Osteocyte (in vitro differentiated cells): ENCODE measurements at places on chromosomes 7 and 10.

DNA sequence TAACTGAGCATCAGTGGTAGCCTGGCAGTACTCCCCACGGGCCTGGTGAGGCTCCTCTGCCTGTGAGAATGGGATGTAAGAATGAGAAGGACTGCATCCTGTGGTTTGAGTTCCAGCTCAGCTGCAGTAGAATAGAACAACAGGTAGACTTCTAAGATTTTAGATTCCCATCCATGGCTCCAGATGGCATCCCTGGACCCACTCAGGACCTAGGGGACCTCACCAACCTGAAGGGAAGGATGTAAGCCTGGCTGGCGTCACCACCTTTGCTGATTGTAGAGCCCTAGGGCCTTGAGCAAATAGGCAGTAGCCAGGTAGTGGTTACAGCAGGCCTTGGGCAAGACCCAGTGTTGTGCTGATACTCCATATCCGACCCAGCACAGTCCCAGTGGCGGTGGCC is 9.6 kb upstream of the AOC1 start:
- peak; percentile 57 for DNase-seq

DNA sequence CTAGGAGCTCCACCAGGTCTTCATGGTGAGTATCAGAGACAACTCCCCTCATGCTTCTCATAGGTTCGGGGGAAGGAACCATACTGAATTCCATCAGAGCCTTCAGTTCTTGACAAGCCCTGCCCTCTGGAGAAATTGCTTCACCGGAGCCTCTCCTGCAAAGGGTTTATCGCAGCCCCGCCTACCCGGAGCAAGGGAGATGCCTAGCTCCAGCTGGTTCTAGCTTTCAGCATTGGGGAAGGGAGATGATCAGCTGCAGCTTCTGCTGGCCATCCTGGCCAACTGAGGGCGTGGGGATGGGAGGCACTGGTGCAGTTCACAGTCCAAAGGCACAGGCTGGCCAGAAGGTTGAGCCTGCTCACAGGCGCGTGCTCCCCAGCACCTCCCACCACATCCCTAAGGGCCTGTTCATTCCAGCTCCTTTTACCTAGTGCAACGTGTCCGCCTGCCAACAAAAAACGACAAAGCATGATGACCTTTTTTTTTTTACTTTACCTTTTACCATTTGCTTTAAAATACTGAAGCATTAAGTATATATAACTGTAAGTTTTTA is 31.2 kb downstream of the LANCL2 start:
- no peak for DNase-seq

DNA sequence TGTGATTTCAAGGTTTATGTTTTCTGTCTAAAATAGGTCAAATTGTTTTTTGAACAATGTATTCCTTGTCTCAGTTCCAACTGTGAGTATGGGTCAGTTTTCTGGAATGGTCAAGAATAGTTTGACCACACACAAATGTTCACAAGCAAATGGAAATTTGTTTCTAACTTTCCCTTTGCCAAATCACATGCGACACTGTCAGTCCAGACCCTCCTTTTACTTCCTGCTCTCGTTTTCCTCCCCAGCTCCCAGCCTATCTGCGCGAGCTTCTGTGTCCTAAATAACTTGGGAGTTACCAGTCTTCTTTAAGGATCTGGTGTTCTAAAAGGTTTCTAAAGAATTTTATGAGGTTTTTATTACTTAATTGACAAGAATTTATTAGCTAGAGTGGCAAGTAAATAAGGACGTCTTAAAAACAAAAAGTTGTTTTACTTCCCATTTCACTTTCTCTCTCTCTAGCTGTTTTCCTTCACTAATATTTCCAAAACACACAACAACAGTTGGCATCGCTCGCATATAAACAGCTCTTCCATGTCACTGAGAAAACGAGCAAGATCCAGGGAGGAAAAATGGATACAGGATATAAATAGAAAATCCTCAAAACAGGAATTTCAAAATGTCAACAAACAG is 266.1 kb upstream of the KLF6 start:
- no peak for DNase-seq

GRCh38 chr10:120606051-120606764 is 149.2 kb downstream of the PLPP4 start:
- no peak for DNase-seq

DNA sequence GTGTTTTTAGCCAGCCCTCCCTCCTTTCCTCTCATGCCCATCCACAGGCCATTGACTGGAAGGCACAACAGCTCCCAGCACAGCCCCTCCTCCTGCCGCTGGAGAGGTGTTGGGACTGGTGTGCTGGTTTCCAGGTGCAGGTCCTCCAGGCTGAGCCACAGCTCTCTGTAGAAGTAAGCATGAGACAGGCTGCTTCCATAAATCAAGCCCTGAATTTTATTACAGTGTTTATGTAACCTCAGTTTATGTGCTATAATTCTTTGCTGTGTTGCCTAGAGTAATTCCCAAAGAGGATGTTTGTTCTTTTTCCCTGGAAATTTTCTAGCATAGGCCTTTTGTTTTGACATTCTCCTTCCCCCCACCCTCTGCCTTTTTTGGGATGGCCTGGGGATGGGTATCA is 445.8 kb downstream of the AUTS2 start:
- DNase-seq, result no peak

GRCh38 chr10:120975072-120975867 is 124.1 kb downstream of the WDR11 start:
- DNase-seq, result no peak

- peak; percentile 17 for DNase-seq
Measured at GRCh38 chr7:4999369-4999950, 40.5 kb upstream of the MMD2 start.

GRCh38 chr10:97737770-97738265 is 890 bp downstream of the ZFYVE27 start:
- no peak for DNase-seq

GRCh38 chr10:43078986-43079273 is 2.1 kb downstream of the RET start:
- DNase-seq, result no peak

- DNase-seq, result no peak
Measured at GRCh38 chr10:26567351-26567721, 129.2 kb downstream of the APBB1IP start.

DNA sequence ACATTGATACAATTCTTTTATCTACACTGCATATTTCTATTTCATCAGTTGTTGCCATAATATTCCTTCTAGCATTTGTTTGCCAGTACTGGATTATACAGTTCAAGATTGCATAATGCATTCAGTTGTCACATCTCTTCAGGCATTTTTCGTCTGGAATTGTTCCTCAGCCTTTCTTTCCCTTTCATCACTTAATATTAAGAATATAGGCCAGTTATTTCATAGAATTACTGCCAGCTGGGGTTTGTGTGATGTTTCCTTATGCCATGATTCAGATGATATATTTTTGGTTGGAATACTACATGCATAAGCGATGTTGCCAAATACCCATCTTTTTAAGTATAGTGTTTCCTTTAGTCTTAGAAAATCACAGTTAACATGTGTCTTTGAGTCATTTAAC is 20.8 kb downstream of the KIFBP start:
- DNase-seq, result no peak

- no peak for DNase-seq
Measured at GRCh38 chr7:30093420-30093952, 41.3 kb upstream of the MTURN start.

- no peak for DNase-seq
Measured at GRCh38 chr7:79555571-79555970, 102.1 kb upstream of the MAGI2 start.

DNA sequence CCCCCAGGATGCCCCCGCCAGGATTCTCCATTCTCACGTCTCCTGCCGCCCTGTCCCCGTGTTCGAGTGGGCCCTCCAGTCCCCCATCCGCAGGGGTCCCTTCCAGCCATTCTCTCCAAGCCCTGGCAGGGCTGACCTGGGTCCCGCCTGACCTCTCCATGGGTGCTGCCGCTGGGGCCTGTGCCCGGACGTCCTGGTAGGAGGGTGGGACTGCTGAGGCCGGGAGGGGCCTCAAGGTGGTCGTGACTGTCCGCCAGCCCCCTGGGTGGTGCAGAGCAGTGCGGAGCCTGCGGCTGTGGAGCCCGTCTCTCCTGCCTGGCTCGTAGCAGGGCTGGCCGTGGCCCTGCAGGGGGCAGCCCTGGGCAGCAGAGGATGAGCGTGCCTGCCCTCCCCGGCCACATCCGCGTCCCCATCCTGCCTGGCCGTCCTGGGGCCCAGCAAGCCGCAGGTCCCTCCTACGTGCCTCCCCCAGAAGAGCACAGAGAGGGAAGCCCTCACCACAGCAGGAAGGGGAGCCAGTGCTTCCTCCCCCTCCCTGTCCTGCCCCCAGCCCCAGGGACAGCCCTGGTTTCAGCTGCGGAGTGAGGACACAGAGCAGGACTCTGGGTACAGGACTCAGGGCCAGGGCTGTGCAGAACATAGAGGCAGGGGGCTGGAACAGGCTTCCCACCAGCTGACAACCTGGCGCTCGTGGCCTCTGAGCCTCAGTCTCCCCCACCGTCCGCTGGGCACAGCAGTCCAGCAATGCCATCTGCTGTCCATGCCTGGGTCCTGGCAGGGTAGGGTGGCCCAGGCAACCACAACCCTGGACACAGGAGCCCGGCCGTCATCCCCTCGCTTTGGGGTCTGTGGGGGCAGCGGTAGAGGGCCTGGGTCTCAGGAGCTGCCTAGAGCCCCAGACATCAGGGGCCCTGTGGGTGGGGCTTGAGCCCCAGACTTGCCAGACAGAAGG is 1.5 kb upstream of the GRIFIN start:
- no peak for DNase-seq

- no peak for DNase-seq
Measured at GRCh38 chr7:81491573-81491972, 278.3 kb downstream of the HGF start.

DNA sequence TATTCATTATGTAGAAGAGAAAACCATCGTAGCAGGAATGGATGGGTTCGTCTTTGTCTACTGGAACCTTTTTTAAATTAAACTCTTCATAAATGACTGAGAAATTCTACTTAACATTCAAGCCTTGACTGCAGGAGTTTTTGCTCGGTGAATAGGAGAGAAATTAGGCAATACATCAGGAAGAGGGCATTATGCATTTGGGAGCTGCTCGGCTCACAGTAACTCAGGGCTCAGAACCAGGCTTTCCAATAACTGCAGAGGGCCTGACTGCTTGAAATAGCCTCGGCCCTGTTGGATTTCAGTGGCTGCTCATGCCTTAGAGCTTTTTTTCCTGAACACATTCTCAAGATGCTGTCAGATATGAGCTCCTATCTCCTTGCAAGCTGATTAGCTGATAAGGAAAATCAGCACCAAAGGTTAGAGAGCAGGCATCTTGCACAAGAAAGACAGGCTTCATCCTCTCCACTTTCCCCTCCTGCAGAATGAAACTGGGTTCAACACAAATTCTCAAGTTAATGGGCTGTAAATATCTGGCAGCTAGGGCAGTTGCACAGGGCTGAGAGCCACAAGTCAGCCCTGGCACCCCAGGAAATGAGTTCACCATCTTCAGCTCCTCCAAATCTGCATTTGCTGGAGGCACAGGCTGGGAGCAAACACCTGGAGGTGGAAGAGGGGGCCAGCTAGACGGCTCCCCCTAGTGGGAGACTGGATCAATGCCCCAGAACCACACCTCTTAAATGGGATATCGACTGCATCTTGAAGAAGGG is 24.3 kb downstream of the TECTB start:
- no peak for DNase-seq

- no peak for DNase-seq
Measured at GRCh38 chr10:128693493-128694131, 567.4 kb upstream of the MKI67 start.

GRCh38 chr10:6757158-6757557 is 177.1 kb upstream of the PRKCQ start:
- no peak for DNase-seq

- DNase-seq, result no peak
Measured at GRCh38 chr7:116770941-116771340, 91.4 kb upstream of the CAPZA2 start.

DNA sequence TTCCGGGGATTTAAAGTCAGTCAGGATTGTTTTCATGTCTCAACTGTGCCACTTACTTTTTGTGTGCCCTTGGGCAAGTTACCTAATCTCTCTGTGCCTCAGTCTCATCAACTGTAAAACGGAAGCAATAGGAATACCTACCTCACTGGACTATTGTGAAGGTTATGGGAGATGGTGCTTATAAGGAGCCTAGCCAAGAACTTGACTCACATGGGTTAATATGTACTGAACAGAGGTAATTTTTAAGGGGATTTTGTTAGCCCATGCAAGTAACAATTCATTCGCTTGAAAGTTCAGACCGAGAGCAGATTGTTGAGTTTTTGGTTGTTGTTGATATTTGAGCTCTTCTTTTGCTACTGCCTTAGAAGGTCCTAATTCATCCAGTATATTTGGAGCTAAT is 202.9 kb downstream of the ZNF365 start:
- no peak for DNase-seq

GRCh38 chr10:118522791-118523498 is 72.5 kb downstream of the PRLHR start:
- DNase-seq, result no peak

DNA sequence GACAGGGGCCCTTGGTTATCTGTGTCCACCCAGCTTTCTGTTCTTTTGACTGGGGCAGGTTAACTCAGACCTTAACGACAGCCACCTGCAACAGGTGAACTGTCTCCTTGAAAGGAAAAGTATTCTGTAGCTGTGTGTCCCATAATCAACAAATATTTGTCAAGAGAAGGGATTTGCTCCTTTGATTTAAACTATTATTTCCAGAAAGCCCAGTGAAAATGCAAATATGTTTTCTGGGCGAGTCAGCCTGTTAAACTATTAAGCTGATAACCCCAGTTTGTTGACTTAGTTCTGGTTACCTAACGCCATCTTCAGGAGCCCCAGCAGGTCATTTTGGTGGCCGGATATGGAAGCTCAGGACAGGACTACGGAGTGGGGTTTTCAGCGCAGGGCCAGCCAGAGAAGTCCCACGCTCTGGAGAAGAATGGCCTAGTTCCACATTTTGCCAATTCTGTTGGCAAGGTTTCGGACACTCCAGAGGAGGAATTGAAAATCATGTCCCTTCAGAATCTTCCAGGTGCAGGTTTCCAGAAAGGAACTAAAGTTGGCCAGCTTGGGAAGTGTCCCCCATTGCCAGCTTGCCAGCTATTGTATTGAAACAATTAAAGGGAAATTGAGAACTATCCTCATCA is 54.5 kb downstream of the ADRA2A start:
- DNase-seq, result peak; percentile 56

GRCh38 chr10:75472685-75473084 is 41.3 kb downstream of the LRMDA start:
- DNase-seq, result no peak

DNA sequence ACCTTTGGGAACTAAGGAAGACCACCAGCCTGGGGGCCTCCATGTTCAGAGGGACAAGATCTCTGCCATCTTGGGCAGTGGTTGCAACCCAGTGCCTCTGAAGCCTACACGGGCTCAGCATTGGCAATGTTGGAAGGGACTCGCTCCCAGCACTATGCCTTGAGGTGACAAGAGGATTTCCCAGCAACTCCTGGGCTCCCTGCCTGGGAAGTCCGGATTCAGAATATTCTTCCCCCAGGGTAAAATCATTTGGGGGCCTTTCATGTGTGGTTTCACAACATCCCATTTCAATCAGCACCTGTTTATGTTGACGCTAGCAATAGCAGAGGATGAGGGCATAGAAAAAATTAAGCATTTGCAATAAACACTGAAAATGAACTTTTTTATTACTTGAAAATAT is 509.8 kb upstream of the MGMT start:
- DNase-seq, result no peak

GRCh38 chr10:97731346-97732051 is 5.4 kb upstream of the ZFYVE27 start:
- DNase-seq, result no peak

GRCh38 chr10:5684971-5685763 is 529 bp downstream of the TASOR2 start:
- no peak for DNase-seq

GRCh38 chr10:74063256-74063655 is 65.3 kb downstream of the VCL start:
- DNase-seq, result no peak

GRCh38 chr7:55964261-55965099 is at the start of gene NIPSNAP2:
NIPSNAP2 (plus strand) TSS chr7:55964585; CDS start chr7:55964610, 25 bp downstream.
- peak; percentile 91 for DNase-seq

GRCh38 chr7:105587909-105588635 is 6.8 kb upstream of the EFCAB10 start:
- no peak for DNase-seq
